ENCODE measurements at places on chromosomes 16 and 17.

GRCh38 chr16:1336619-1337018, 3.2 kb downstream of the BAIAP3 start:
- DNase-seq: no peak

DNA sequence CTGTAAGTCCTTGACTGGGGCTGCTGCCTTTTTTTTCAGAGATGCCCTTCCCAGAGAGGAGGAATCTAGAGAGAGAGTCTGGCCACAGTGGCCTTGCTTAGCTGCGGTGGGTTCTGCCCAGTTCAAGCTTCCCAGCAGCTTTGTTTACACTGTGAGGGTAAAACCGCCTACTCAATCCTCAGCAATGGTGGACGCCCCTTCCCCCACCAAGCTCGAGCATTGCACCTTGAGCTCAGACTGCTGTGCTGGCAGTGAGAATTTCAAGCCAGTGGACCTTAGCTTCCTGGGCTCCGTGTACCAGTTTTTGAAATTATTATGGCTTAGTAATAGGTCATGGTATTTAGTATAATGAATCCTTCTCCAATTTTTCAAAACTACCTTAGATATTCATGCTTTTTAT, 395.4 kb downstream of the NPIPA7 start:
- DNase-seq: no peak

DNA sequence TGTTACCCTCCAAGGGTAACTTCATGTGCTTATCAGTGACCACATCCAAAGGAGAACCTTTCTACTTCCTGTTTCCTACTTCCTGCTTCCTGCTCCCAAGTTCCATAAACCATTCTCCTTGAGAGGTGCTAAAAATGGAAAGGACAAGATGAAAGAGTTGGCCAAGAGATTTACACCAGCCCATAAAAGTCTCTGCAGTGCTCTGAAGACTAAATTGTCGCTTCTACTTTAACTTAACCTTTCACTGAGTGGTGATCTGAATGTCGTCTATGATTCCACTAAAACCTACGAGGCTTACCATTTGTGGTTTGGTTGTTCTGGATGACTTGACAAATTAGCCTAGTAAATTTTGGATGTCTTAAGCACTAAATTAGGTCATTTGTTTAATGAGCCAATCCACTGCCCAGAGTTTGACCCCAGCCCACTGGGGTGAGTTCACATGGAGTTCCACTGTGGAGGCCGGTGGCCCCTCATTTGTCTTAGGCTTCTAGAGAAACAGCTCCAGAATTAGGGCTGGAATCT, 333.1 kb downstream of the FOXL1 start:
- DNase-seq: no peak

DNA sequence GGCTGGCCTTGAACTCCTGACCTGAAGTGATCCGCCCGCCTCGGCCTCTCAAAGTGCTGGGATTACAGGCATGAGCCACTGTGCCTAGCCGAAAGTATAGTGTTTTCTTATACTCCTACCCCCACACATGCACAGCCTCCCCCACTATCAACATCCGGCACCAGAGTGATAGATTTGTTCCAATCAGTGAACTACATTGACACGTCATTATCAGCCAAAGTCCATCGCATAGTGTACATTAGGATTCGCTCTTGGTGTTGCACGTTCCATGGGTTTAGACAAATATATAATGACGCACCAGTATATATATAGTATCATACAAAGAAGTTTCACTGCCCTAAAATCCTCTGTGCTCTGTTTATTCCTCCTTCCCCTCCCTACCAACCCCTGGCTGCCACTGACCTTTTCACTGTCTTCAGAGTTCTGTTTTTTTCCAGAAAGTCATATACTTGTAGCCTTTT, 11.9 kb upstream of the TM4SF5 start:
- DNase-seq: no peak

- DNase-seq: no peak
These were observed 215.6 kb downstream of the MSI2 start for GRCh38 chr17:57471868-57472368.

GRCh38 chr17:35795007-35795870, at the start of gene MMP28:
MMP28 (minus strand) TSS chr17:35795641; CDS start chr17:35795377, 264 bp downstream.
- no peak for DNase-seq

GRCh38 chr17:17382971-17383370, 79.8 kb downstream of the NT5M start:
- no peak for DNase-seq

- no peak for DNase-seq
These were observed 109.4 kb downstream of the CDK5R1 start for GRCh38 chr17:32596206-32596605.

DNA sequence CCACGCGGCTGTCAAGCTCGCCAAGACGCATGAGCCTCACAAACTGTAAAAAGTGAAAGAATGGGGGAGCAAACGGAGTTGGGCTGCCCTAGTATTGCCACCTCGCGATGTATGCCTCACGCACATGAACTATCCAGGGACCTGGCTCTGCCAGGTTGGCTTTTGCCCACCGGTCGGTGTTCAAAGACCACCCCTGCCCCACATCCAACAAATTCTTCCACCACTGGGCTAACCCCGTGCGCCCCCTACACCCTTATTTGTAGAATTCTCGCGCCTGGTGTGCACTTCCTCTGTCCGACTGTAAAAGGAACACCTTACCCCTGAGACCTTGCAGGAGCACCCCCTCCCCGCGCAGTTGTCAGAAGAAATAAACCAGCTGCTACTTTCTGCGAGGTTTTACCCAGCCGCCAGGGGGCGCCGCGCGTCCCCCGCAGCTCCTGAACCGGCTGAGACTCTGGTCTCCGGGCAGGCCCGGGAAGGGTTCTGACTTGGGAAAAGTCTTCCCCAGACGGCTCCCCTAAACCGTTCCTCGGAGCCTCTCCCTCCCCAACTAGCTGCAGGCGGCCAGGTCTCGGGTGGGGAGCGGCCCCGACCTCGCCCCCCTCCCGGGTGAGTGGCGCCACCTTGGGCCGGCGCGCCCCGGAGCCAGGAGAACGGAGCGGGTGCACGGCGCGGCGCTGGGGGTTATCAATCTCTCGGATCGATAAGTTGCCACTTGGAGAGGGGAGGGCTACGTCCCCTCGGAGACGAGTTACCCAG, 1.7 kb upstream of the ZNF423 start:
- no peak for DNase-seq

DNA sequence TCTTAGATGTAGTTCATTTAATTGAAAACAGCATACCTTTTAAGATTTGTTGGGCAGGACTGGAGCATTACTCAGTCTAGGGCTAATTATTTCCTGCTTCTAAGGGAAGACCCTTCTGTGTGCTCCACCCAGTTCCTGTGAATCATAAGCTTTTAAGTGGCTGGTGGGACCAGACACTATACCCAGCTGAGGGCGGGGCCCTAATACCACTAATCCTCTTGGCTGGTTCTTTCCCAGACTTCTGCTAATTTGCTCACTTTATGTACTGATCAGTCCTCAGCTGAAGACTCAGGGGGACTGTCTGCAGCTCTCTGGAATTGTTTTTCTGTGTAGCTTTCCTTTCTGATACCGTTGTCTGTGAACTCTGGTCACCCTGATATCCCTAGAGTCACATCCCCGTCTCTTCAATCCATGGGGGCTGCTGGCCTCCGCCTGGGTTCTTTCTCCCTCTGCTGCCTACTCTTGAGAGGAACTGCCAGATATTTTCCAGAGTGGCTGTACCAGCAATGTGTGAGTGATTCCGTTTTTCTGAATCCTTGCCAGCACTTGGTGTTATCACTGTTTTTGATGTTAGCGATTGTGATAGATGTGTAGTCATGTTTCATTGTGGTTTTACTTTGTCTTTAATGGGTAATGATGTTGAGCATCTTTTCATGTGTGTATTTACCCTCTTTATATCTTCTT, 35.1 kb downstream of the MFSD11 start:
- peak; percentile 78 for DNase-seq

- DNase-seq: no peak
These were observed 3.7 kb upstream of the MYL4 start for GRCh38 chr17:47205419-47205963.

DNA sequence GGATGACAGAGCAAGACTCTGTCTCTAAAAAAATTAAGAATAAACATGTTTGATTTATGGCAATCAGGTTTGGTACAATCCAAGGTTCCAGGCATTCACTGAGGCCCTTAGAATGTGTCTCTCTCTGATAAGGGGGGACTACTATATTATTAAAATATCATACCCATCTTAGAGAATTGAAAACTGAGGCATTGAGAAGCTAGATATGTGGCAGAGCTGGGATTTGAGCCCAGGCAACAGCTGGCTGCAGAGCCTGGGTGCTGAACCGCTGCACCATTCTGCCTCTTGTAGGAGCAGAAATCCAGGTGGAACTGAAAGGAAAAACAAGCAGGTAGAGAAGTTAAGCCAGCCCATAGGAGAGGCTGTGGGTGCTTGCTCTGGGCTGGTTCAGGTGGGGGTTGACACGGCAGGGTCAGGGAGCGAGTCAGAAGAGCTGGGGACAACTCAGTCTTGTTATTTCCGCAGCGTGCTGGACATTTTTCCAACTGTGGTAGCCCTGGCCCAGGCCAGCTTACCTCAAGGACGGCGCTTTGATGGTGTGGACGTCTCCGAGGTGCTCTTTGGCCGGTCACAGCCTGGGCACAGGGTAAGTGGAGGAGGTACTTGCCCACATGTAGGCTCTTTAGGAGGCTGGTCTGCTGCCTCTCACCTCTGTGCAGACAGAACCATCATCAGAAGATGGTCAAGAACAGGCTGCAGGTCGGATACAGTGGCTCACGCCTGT, 62.5 kb downstream of the WIPI1 start:
- DNase-seq: no peak

DNA sequence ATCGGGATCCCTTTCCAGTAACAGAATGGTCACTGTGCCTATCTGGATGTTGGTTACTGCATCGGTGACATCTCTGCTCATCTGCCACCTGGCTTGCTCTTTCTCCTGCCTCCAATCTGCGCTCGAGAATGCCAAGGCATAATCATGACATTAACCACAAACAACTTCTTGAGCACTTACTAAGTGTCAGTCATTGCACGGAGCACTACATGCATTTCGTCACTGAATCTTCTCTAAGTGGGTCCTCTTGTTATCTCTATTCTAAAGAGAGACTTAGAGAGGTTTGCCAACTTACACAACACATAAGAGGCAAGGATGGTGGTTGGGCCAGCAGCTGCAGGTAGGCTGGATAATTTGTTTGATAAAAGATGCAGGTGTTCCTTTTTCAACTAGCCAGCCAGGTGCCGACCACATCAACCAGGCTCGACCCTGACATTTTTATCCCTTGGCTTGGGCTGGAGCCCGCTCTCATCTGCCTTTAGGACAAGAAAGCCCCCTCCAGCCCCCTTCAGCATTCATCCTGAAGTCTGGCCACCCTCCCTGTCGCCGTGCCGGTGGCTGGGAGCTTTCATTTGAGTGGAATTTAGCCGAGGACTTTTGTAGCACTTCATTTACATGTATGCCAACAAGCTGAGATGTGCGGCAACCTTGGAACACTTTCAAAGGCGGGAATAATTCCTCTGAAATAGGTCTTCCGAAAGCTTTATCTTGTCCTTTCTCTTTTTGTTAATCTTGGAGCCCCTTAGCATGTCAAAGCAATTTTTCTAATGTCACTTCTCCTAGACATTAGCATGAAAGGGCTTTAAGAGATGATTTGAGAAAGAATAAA, 89.3 kb upstream of the NKD1 start:
- DNase-seq: no peak

DNA sequence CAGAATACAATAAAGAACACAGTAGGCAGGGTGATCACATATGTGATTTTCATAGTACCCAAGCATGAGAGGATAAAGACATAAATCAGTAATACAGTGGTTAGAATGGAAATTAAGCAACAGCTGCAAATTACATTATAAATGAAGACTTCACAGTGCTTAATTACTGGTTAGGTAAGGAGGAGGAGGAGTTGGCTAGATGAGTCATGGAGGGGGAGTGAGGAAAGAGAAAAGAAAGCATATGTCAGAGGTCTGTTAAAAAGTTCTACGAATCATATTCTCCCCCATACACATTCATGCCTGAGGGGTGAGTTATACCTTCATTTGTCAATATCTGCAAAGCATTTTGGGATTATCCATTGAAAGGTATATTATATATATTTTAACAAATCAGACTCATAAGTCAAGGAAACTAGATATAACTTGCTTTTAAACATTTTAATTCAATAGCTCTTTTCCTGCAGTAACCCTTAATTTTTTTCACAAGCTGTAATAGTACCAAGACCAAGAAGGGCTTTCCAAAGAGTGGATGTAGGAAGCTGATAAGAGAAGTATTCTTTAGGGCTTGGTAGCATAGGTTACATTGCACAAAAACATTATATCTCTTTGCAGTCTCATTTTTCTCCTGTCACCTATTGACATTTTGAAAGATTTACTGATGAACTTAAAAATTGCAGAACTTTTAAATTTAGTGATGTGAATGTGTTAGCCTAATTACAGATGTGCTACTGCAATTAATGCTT, 99.3 kb downstream of the STXBP4 start:
- DNase-seq: no peak

DNA sequence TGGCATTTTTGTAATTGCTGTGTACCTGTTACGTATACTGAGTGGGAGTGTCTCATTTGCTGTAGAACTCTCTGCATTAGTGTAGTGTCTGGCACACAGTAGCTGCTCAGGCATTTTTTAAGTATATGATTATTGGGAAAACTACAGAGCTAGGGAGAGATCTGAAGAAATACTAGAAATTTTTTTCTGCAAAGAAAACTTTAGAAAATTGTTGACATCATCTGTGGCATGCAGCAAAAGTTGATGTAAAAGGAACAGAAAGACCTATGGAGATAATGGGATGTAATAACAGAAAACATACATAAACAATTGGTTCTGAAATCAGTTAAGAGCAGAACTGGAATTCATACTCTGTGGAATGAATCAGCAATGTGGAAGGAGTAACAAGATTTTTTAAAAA, 11.6 kb downstream of the CLTC start:
- no peak for DNase-seq

GRCh38 chr17:2749058-2749783, at the start of gene CCDC92B:
CCDC92B (minus strand) TSS chr17:2749652; CDS start chr17:2735145, 14,507 bp downstream.
- no peak for DNase-seq

GRCh38 chr16:24221219-24221618, 34.9 kb upstream of the CACNG3 start:
- no peak for DNase-seq

DNA sequence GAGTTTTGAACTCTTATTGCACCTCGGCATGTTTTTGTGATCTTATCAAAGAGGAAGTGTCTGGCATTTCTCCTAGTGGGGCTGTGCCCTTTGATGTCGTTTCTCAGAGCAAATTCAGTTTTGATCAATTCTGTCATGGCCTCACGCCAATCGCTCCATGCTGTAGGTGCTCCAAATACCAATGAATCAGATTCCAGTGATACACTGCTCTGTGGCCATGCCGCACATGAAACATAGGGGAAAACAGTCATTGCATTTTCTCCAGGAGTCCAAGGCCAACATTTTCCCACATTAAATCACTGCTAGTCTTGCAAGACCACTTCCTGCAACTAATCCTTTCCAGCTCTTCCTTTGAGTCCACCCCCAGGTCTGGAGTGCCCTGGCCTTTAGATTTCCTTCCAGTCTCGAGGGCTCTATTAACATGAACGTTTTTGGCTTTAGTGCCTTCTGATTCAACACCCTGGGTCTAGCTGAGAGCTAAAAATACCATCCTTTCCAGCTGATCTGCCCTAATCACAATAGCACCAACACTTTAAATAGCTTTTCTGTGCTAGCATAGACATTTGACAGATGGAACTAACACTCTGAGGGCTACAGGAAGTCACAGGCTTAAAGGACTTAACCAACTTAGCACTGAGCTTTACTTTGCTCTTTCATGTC, 18.2 kb upstream of the RASL10B start:
- DNase-seq: peak; percentile 87

GRCh38 chr17:77802333-77802615, 156.2 kb upstream of the TNRC6C start:
- no peak for DNase-seq
